ENCODE measurements at places on chromosomes 6 and 20. TPM values are rescaled to one million over a fixed set of nuclear protein-coding genes. Genes with fewer than 3 reads are reported as not detected.

GRCh38 chr6:108570517-108570916, 9.8 kb downstream of the FOXO3 start:
- no peak for DNase-seq

NKAPL gene
- total RNA-seq, result not detected

DNA sequence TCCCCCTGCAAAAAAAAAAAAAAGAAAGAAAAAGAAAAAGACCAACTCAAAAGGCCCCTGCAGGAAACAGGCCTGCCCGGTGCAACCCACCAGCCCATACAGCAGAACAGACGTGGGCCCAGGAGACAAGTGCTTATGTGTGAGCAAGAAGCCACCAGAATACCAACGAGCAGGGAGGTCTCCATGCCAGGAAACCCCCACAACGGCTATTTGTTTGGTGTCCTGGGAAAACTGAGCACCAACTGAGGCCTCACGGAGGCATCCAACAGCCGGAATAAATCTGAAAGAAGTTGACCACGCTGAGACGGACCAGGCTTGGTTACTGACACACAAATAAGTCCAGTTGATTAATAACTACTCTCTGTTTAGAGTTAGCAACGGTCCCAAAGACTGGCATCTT, 29.7 kb downstream of the PTPRT start:
- no peak for DNase-seq

BFSP1 gene
- total RNA-seq, result 0.40 TPM

OR2B6 gene
- total RNA-seq, result 4.4 TPM

GRCh38 chr20:37386505-37387251, 40.7 kb downstream of the SRC start:
- no peak for DNase-seq

MUC22 gene
- not detected for total RNA-seq

GRCh38 chr20:8898823-8899222, 170.1 kb upstream of the PLCB4 start:
- DNase-seq, result no peak

Measured in K562 (cell line).